KBM-7 (cell line): ENCODE measurements at places on chromosomes 2 and 18.
A peak's percentile ranks its signal among the peaks of the same experiment; 100 is the strongest.

- no peak for DNase-seq
Measured at GRCh38 chr2:62156861-62157496, 38.9 kb upstream of the B3GNT2 start.

DNA sequence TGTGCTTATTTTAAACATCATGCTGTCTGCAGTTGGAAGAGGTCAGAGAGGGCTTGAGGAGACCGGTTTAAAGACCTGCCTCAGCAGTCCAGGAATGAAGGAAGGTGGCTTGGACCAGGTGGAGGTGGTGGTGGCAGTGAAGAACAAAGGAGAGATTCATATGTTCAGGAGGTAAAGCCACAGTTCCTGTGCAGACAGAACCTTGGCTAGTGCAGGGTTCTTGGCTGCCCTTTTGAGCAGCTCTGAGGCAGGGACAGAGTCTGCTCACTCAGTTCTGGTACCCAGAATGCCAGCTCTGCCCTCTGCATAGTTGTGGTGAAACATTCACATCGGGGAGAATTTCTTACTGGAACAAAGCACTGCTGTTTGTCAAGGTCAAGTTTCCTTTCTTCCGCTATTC is 669.7 kb upstream of the HS6ST1 start:
- no peak for DNase-seq

- no peak for DNase-seq
Measured at GRCh38 chr2:160392201-160392600, 101.4 kb downstream of the RBMS1 start.

DNA sequence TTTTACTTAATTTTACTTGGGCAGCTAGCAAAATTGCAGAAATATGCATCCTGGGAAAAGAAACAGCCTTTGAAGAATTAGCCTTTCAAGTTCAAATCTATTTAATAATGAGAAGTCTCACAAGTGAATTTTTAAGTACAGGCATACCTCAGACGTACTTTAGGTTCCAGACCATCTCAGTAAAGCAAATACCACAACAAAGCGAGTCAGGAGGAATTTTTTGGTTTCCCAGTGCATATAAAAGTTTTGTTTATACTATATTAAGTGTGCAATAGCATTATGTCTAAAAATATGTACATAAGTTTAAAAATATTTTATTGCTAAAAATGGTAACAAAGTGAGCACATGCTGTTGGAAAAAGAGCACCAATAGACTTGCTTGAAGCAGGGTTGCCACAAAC is 50.8 kb upstream of the TWSG1 start:
- DNase-seq: no peak

- no peak for DNase-seq
Measured at GRCh38 chr18:28559511-28559910, 382.6 kb upstream of the CDH2 start.

DNA sequence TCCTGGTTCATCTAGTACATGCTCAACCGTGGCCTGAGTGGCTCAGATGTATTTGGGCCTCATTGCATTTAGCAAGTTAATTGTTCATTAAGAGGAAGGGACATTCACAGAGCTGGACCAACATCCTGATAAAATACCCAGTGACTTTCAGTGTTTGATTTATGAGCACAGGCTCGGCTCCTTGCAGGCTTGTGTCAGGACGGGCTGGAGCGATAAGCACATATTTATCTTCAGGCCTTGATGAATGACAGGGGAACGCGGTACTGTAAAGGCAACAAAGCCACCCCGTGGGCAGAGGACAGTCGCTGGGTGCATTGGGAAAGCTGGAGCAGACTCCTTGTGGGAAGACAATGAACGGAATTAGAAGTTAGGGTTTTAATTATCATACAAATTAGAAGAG is 548.6 kb upstream of the HS6ST1 start:
- DNase-seq: no peak

- no peak for DNase-seq
Measured at GRCh38 chr2:23354554-23354953, 30.4 kb upstream of the KLHL29 start.

- no peak for DNase-seq
Measured at GRCh38 chr18:48808476-48808875, 142.3 kb downstream of the SMAD7 start.

DNA sequence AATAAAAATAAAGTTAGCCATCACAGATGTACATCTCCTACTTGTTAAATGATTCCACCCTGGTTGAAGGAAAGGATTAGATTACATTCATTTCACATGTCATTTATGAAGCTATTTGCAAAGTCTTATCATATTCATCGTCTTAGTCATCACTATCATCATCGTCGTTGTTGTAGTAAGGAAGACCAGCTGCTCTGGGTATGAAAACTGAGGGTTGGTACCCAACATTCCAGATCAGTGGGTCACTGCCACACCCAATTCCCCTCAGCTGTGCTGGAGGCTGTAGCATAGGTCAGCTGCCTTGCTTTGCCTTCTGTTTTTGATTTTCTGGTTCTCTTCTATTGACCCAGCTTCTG is 20.9 kb upstream of the CCBE1 start:
- no peak for DNase-seq

DNA sequence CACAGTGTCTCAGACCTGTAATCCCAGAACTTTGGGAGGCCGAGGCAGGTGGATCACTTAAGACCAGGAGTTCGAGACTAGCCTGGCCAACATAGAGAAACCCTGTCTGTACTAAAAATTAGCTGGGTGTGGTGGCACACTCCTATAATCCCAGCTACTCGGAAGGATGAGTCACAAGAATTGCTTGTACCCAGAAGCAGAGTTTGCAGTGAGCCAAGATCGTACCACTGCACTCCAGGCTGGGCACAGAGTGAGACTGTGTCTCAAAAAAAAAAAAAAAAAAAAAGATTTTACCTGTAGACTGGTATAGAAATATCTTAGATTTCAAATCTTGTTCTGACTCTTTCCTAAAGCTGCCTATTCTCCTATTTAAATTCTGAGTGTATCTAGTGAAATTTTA is 7.2 kb upstream of the KLHL29 start:
- DNase-seq: no peak

DNA sequence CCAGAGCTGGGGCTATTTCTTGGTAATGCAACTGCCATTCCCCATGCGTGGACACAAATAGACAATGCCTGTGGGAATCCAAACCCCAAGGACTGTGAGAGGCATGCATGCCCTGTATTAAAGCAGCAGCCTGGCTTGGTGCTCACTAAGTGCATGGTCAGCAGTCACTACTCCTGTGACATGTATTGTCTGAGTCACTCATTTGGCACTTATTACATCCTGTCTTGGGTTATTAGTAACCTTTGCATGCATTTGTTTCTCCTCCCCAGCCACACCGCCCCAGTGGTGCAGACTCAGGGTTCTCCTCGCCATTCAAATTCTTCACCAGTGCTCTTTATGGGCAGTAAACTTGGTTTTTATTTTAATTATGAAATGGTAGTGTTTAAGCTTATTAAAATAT is 30.2 kb downstream of the PRKCE start:
- DNase-seq: no peak

DNA sequence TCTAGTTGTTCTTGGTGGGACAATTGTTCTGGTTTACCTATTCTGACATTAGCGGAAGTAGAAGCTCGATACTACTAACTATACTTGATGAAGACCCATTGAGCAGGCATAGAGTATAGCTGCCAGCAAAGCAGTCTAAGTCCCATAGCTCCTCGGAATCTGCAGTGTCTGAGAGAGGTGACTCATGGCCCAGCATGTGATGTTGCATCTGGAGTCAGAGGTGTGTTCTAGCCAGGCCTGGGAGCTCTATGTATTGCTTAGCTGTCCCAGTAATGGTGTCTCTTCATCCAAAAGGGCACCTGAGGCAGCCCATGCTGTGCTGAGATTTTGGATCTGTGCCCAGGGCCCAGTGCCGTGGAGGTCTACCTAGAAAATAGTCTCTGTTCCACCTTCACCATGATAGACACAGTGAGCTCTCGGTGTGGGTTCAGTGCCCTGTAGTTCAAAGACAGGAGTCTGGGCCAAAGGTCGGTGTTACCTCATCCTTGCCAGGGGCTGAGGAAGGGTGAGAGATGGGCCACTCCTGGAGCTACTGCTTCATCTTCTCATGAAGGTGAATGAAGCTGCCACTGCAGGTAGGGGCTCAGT is 47.3 kb downstream of the MEX3C start:
- no peak for DNase-seq

DNA sequence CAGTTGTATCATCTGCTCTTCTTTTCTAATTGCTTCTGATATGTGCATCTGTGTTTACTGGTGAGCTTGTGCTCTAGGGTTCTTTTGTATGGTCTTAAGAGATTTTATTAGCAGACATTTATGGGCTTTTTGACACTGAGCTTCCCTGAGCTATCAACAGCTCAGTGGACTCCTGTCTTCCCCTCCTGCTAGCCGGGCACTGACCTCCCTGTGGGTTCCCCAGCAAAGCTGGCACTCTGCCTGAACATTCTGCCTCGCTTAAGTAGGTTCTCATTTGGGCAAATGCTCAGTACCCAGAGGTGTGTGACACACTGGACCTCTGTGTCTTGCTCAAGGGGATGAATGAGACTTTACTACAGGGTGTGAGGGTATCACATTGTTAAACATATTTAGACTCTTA is 15.8 kb downstream of the TRAF3IP1 start:
- no peak for DNase-seq

DNA sequence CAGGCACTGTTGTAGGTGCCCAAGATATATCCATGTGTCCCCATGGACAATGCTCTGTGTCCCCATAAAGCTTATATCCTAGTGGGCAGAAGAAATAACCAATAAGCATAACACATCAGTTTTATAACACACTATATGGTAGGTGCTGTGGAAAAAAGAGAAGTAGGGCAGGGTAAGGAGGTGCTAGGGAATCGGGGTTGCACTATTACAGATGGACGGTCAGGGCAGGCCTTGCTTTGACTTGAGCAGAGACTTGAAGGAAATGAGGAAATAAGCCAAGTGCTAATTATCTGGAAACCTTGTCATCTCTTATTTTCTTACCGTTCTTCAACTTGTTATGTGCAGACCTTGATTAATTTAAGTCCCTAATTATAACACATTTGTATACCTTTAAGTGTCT is 82.0 kb downstream of the PHLPP1 start:
- DNase-seq: no peak

- peak; percentile 69 for DNase-seq
Measured at GRCh38 chr2:96320728-96321622, 4.1 kb upstream of the ITPRIPL1 start.

- DNase-seq: peak; percentile 5
Measured at GRCh38 chr2:126482582-126483464, 173.1 kb upstream of the GYPC start.

GRCh38 chr18:59697236-59697932 is at the start of gene CCBE1:
Gene CCBE1 (minus strand): TSS chr18:59697423.
- DNase-seq: no peak

DNA sequence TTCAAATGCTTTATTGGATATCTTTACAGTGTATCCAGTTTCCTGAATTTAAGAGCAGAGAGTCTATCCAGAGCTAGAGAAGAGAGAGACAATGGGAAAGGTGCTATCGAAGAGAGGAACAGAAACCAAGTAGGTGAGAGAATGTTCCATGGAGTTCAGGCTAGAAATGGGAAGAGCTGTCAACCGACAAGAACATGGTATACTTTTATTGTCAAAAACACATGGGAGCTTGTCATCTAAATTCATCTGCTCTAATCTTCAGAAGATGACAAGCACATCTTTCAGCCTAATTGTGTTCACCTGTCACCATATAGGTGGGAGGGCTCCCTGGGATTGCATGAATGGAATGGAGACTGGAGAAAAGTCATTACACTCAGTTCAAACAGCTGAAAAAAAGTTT is 690.4 kb upstream of the LRATD1 start:
- DNase-seq: no peak

DNA sequence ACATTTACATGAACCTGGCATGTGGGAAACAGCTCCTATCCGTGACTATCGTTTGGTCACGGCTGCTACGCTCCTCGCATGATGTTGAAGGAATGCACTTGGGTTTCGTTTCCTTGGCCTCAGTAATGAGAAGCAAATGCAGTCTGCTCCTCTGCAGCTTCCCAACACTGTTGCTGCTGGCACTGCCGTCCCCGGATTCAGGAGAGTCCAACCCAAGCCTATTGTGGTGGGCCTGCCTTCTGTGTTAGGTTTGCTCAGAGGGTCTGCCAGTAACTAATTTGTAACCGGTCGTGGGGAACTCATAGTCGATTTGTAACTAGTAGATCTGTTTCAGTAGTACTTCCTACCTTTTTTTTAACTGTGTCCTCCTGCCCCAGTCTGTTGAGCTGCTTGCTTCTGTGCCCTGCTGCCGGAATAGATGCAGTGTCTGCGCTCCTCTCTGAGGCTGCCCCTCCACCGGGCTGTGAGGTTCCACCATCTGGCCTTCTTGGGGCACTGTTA is 58.4 kb downstream of the WDSUB1 start:
- no peak for DNase-seq

DNA sequence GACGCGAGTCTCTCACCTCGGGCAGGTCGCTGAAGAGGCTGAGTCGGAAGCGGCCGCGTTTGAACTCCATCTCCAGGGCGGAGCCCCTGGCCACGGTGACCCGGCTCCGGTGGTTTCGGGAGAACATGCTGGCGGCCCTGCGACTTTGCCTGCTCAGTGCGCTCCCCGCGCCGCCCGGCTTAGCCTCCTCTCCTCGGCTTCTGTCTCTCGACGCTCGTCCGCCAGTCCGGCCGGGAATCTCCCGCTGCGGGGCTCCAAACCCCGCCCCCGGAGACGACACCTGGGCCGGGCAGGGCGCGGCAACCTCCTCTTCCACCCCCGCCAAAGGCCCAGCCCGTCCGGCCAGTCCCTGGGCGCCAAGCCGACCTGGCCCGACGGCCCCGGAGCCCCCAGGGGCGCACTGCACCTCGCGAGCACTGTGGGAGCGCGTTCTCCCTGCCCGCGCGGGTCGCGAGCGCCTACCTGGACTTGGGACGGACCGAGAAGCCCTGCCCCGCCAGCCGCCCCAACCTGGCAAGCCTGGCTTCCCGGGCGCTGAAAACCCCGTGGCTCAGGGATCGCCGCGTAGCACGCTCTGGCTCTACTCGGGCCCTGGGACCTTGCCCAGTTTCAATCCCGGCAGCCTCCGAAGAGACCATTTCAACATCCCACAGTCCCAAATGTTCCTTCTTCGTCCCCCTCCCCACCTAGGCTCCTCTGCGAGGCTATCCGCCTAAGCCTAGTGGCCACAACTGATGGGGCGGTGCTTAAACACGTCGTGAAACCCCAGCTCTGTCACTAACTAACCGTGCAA is at the start of gene RTKN:
Gene RTKN, minus strand, starts transcription at position 248 of the 793 bp plus-strand sequence. Its CDS starts 121 bp downstream, at position 127.
- no peak for DNase-seq
